ENCODE measurements at places on chromosomes 2 and 18.

DNA sequence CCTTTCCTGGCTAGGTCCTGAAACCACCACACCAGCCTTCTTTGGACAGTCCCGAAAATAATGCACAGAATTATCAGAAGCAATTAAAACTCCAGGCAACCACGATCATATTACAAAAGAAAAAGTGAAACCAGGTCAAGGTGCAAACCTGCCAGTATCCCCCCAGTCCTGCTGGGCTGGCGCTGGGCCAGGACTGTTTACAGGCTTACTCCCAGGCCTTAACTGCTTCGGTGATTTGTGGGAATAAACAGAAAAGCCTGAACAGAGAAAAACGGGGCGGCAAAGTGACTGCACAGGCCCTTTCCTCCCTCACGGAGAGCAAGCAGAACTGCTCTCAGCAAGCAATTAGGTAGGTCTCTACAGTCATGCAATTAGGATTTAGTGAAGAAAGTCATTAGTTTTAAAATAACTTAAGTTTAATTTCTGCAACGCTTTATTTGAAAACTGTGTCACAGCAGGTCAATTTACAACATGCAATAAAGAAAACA lies 1.3 kb downstream of the HDAC4 start:
- no peak for DNase-seq

GRCh38 chr2:8720741-8721140 lies 38.9 kb downstream of the ID2 start:
- DNase-seq, result no peak

GRCh38 chr2:151780938-151781337 lies 46.7 kb upstream of the NEB start:
- DNase-seq, result no peak

- no peak for DNase-seq
Observed at GRCh38 chr2:7444626-7445025, 527.4 kb downstream of the RNF144A start.

DNA sequence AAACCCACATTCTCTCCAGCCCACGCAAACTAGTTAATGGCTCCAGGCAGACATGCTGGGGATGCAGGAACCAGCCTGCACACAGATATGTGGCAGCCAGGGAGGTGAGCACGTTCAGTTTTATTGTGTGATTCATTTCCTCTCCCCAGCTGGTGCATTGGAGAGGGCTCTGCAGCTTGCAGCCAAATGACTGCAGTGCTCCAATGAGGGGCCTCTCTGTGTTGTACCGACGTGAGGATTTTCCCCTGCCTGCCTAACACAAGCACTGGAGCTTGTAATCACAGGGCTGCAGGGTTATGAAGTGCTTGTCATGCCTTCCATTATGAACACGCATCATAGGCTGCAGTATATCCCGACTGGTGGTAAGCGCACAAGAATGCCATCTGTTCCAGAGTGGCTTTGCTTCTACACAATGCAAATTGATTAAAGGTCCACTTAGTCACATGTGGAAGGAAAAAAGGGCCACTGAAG lies 92.3 kb upstream of the THUMPD2 start:
- peak; percentile 89 for DNase-seq

GRCh38 chr2:62334440-62335058 lies 138.6 kb downstream of the B3GNT2 start:
- DNase-seq, result no peak
